Right forelimb (tissue), 1 donor: ENCODE measurements at places on chromosomes 6 and 20.
A peak's percentile ranks its signal among the peaks of the same experiment; 100 is the strongest.

GRCh38 chr6:14616656-14617055 is 499.1 kb downstream of the CD83 start:
- no peak for DNase-seq

GRCh38 chr6:13830803-13831202 is 16.4 kb upstream of the MCUR1 start:
- DNase-seq: no peak

GRCh38 chr6:144286503-144287393 is 1.6 kb downstream of the UTRN start:
- DNase-seq: peak; percentile 77

GRCh38 chr6:137903274-137903932 is 36.3 kb downstream of the TNFAIP3 start:
- no peak for DNase-seq

DNA sequence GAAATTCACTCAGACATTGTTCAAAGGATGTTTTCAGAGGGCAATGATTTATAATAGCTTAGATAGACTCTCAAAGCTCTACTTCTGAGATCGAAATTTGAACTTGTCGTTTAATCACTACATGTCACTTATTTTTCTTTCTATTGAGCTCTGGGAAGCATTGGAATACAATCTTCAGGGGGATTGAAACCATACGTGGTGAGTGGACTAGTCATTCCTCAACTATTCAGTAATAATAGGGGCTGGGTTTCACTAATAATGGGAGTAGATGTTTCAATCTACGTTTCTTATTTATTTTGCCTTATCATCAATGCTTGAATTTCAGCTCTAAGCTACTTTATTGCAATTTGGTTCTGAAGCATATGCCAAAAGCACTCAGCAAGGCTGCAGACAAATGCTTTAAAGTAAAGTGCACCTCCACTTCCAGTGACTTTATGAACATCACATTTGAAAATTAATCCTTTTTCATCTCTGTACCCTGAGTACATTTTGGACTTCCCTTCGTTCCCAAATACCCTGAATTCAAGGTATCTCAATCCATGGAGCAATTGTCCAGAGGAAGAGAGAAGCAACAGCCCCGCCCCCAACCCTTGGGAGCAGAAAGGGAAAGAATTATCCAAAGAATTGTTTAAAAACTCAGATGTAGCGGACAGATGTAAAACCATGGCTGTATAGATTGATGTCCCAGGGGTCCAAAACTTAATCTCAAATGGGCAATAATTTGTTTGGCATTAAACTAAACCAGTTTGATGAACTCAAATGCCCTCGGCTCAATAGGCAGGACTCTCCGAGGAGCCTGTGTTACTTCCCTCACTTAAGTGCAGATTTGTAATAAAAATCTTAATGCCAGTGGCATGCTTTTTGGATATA is 68.1 kb downstream of the HFE start:
- DNase-seq: peak; percentile 76

- no peak for DNase-seq
These were observed 5.3 kb downstream of the PHIP start for GRCh38 chr6:79072640-79073181.

DNA sequence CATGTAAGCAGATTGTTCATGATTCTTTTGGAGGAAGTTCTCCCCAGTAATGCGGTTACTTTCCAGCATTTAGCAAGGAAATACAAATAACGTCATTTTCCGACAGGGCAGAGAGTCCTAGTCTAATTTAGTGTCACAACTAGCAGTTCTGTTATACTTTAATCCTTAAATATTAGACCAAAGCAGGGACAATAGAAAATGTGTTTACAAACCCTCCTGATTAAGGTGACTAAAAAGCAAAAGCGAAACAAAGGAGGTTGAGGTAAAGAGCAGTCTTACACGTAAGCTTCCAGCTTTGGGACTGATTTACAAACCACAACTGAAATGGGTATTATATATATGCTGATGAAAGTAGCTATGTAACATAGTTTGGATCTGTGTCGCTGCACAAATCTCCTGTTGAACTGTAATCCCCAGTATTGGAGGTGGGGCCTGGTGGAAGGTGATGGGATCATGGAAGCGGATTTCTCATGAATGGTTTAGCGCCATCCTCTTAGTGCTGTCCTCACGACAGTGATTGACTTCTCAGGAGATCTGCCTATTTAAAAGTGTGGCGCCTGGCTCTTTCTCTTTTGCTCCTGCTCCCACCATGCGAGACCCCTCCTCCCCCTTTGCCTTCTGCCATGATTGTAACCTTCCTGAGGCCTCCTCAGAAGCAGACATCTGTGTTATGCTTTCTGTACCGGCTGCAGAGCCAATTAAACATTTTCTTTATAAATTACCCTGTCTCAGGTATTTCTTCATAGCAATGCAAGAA is 81.9 kb downstream of the PLCB1 start:
- DNase-seq: no peak

DNA sequence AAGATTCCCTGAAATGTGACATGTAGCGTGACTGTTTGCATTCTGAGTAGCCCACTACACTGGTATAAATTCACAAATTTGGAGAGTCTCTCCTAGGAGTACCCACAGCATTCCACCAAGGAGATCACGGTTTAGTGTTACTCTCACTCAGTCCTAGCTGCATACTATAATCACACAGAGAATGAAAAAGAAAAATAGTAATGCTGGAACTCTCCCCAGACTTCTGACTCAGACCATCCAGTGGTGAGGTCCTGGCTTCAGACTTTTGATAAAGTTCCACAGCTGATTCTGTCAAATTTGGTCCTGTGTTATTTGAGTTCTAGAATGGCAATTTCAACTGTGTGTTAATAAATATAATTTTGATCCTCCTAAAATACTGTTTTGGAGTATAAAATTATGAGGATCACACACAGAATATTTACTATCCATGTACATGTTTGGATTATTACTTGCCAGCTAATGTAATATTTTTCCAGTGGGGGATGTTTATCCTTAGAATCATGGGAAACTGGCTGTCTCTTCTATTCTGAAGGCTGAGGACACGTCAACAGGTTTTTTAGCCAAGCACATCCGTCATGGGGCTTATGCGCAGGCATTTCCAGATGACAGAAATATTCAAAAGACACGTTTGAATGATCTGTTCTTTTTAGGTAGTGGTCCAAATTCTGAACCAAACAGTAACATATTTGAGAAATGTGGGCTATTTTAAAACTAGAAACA is 5.1 kb upstream of the KIAA0408 start:
- peak; percentile 60 for DNase-seq

GRCh38 chr6:133631421-133631820 is 257.5 kb upstream of the TCF21 start:
- DNase-seq: no peak

GRCh38 chr6:38775870-38776269 is 60.8 kb downstream of the DNAH8 start:
- DNase-seq: no peak

- no peak for DNase-seq
These were observed 28.4 kb downstream of the GPX6 start for GRCh38 chr6:28486988-28487742.

DNA sequence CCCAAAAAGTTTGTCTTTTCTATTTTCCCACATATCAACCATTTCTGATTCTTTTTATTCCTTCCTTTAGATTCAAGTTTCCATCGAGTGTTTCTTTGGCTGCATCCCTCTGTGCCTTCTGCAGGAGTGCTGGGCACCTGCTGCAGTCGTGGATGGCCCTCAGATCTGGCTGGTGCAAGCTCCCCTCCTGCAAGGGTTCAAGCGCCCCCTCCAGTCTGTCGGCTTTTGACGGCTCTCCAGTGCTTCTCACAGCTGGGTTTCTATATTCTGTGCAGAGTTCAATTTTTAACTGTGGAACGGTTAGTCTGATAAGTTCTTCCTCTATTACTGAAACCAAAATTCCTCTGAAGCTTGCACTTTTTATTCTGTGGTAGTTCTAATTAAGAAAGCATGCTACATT is 132.1 kb downstream of the HUS1B start:
- DNase-seq: no peak

DNA sequence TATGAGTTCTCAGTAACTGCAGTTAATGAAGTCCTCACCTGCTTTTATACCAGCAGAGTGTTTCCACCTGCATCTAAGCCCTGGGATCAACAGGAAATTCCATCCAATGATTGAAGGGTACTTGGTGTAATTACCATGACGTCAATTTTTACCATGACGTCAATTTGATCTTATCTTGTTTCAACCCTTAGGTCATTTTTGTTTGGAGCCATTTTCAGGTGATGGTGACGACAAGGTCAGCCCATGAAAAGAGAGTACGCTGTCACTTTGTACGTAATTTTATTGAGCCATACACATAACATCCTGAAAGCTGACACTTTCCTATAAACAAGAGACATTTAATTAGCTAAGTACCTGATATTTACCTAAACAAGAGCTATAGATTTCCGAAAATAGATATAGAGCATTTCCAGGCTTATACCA is at the start of gene CGA:
TSS of gene CGA (minus strand) at position 20 of the 423 bp plus-strand sequence. CDS start 6,906 bp downstream, outside the sequence.
- DNase-seq: no peak

DNA sequence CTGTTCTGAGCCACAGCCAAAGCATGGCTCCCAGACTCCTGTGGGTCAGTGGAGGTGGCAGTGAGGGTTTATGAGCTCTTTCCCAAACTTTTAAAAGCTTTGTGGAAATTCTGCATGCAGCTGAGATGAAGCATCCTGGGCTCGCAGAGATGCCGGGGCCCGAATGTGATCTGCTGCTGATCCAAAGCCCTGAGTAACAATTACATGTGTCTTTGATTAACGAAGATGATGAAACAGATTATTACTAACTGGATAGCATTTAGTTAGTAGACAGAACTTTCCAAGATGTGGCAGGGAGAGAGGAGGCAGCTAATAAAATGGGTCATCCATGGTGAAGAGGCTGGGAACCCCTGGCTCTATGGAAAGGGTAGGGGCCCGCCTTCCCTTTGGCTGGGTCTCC is 43.9 kb upstream of the MDFI start:
- DNase-seq: no peak

DNA sequence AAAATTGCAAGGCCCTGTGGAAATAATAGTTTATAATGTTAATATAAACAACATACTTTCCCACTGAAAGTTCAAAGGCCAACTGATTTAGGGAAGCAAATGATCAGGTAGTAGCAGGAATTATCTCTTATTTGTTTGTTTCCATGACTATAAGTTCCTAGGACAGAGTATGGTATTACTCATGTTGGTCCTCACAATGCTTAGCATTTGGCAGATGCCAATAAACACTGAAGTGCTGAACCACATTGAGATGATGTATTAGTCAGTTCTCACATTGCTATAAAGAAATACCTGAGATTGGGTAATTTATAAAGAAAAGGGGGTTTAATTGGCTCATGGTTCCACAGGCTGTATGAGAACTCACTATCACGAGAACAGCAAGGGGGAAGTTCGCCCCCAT is 129.6 kb upstream of the NUP153 start:
- DNase-seq: no peak

DNA sequence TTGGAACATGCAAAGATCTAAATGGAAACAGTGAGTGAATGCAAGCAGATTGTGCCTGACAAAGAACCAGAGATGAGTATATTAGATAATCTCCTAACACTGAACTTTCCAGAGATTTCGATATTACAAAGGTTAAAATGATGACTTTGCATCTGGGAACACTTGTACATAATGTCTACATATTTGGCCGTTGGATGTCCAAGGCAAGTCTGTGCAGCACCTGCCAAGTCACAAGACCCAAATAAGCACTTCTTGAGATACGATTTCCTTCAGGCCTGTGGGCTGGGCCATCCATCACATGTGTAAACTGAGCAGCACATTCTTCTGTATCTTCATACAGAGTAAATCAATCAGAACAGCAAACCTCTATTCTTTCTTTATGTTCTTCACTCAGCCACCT is 32.5 kb upstream of the SMLR1 start:
- no peak for DNase-seq

- no peak for DNase-seq
These were observed 14.3 kb upstream of the SGK2 start for GRCh38 chr20:43544501-43544900.

DNA sequence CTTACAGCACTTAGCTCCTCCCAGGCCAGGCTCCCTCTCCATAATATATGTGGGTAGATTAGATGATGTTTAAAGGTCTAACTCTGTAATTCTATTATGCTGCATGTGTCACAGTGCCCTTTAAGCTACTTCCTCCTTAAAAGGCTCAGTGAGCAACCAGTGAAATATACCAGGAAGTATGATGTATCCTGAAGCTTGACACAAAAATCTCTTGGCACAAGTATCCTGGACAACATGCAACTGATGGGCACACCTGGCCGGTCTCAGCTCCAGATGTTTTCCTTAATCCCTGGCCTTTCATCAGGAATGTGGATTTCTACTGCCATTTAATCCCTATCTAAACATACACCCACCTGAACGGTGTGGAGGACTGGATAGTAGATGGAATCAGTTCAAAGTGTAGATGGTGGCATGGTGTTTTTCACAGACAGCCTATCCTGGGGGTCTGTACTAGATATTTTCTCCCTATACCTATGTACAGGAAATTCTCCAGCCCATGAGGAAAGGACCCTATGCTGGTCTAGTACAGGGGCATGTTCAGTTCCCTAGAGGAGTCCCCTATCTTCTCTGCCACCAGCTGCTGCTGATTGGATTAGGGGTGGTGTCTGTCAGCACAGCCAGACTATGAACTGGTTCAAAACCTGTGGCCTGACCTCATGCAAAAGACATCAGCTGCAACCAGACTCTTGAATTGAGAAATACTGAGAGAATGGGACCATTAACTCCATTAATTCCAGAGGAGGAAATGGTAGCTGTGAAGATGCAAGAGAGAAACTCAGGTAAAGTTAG is 59.4 kb upstream of the CITED2 start:
- DNase-seq: no peak

- no peak for DNase-seq
These were observed 1.4 kb downstream of the TFAP2D start for GRCh38 chr6:50714487-50715379.

DNA sequence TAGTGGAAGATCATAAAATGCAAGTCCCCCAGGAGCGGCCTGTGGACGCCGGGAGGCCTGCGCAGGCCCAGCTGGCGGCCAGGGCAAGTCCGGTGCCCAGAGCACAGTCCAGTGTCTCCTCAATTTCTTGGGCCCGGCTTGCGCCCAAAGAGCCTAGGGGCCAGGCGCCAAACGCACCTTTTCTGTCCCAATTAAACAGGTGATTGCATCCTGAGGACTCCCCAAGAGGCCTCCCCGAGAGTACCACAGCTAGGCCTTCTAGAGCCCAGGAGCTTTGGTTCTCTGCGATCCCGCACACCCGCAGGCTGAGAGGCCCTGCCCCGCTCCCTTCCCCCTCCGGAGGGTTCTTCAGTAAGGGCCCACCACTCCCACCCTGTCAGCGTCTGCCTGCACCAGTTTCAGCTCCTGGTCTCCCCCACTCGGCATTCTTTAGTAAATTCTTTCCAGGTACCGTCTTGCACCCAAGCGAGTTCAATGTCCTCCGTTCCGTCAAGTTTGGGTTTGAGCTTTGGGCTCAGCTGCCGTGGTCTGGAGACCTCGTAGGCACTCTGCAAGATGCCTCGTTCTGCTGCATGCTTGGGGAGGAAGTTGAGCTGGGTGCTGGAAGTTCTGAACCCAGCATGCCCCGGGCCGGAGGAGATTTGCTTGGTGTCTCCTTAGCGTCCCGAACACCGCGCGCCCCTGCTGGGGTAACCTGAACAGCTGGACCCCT is 3.9 kb upstream of the NKX2-2 start:
- DNase-seq: no peak
